Stimulated activated CD8-positive, alpha-beta memory T cell treated with anti-CD3 and anti-CD28 coated beads, Interleukin-7, amount 100 ng/mL, for 48 hours (primary cell): ENCODE measurements at places on chromosomes 3 and 15.

DNA sequence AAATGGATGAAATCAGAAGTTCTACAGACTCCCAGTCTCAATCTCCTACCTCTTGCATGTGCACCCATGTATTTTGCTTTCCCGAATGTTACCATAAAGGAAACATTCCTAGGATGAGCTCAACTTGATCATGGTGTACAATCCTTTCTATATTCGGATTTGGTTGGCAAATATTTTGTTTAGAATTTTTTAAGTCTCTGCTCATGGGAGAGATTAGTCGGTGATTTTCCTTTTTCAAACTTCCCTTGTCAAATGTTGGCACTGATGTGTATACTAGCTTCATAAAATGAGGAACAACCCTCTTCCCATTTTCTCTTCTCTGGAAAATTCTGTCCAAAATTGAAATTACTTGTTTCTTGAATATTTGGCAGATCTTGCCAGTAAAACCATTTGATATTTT, 317.6 kb upstream of the RASGRP1 start:
- no peak for DNase-seq

- no peak for DNase-seq
Observed at GRCh38 chr3:147497286-147497685, 88.1 kb downstream of the ZIC1 start.

DNA sequence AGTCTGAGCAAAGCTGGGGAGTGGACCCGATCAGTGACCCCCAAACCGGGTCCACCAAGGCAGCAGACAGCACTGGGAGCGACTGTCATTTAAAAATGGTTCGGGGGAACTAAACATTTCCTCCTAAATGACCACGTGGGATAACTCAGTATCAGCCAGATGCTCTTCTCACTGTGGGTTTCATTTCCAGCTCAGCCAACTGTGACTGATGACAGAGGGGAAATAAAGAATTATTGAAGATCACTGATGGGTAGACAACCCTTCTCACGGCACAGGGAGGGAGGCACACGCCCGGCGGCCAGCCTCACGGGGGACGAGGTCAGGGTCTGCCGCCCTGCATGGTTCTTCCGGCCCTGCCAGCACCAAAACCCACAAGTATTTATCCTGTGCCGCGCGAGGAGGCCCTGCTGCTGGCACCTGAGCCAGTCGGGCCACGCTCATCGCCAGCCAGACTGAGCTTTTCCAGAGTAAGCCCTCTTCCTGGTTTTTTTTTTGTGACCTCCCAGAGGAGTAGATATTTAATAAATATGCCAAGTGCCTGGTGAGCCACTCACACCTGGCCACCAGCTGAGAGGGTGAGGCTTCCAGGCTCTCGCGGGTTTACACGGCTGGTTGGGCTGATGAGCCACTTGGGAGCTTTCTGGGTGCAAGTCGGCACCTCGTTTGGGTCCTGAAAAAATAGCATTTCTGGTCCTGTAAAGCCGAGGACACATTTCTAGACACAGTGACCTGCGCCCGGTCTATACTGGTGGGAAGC, 6.2 kb downstream of the MELTF start:
- no peak for DNase-seq

DNA sequence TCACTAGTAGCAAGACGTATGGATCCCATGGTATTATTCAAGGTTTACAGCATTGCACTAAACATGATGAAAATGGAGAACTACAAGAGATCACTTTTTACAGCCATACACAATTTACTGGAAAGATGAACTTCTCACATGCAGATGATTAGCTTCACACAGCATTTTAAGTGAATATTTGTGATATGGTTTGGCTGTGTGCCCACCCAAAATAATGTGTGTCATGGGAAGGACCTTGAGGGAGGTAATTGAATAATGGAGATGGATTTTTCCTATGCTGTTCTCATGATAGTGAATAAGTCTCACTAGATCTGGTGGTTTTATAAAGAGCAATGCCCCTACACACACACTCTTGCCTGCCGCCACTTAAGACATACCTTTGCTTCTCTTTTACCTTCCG, 662.0 kb upstream of the CCDC54 start:
- DNase-seq, result no peak

DNA sequence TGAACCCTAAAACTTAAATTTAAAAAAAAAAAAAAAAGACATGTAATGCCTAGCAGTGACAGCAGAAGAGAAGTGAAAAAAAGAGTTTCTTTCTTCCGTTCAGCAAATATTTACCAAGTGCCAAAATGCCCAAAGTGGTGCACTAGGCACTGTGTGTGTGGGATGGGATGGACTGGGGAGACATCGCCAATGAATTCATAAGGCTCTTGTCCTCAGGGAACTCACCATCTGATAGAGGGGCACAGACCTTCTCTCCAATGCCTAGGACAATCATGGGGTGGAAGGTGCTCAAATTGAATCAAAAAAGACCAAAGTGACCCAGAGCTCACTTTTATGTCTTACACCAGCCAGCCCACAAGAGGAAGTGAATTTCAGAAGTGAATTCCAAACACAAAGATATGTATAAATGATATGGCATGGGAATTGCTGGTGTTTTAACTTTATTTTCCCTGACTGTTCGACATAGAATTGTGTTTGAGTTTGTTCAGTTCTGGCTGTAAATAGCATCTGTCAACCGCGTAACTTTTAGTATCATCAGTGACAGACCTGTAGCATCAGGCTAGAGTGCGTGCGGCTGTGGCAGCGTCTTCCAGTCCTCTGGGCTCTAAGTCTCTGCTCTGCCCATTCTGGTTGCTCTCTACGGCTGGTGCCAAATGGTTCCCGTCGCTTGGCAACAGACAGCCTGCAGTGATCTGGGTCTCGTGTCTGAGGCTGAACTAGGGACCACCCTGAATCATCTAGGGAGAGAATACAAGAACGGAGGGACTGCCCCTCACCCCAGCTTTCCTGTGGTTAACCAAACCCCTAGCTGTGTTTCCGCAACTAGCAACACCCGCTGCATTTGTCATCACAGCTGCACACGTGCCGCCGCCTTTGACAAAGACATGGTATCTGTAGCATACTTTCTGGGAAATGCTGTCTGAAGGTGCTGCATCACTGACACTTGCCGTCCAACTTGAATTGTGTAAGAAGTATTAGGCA, 154.0 kb upstream of the THBS1 start:
- DNase-seq, result peak; percentile 65

- no peak for DNase-seq
Observed at GRCh38 chr3:52811452-52812011, 16.9 kb downstream of the ITIH3 start.

DNA sequence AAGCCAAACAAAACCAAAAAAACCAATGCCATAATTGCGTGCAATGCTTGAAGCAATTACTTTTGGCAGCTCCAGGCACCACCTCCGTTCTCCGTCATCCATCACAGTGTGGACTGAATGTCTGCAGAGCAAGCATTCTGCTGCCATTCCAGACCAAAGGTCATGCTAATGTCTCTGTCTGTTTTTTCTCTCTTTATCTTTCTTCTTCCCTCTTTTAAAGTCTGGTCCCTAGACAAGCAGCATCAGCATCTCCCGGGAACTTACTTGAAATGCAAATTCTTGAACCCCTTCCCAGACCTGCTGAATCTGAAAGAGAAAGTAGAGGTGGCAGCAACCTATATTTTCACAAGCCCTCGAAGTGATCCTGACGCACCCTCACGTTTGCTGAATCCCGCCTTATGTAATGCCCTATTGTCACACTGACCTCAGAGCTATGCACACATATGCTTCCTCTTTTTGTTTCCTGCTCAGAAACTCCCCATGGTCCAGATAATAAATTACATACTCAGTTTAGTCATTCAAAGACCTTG, 297.3 kb upstream of the PROK2 start:
- DNase-seq, result no peak

- DNase-seq, result no peak
Observed at GRCh38 chr15:41993472-41994170, 21.3 kb upstream of the EHD4 start.

- no peak for DNase-seq
Observed at GRCh38 chr3:18127174-18127858, 297.8 kb downstream of the SATB1 start.
